ENCODE measurements at places on chromosomes 16 and 17. TPM values are rescaled to one million over a fixed set of nuclear protein-coding genes. Genes with fewer than 3 reads are reported as not detected.

The CCDC57 gene
- 28.4 TPM for total RNA-seq

The C16orf86 gene
- total RNA-seq: 2.5 TPM

The MLKL gene
- total RNA-seq: 1.6 TPM

The CARD14 gene
- 0.46 TPM for total RNA-seq

The TEDC2 gene
- total RNA-seq: 6.5 TPM

The THAP11 gene
- 23.8 TPM for total RNA-seq

The MT1A gene
- not detected for total RNA-seq

The AATK gene
- 17.8 TPM for total RNA-seq

The ABCC1 gene
- total RNA-seq: 11.1 TPM

The KRT9 gene
- not detected for total RNA-seq

The TNS4 gene
- total RNA-seq: not detected

The GNG13 gene
- total RNA-seq: not detected

The RAP1GAP2 gene
- 28.4 TPM for total RNA-seq

The MYH1 gene
- total RNA-seq: not detected

The KAT7 gene
- total RNA-seq: 59.3 TPM

The DHODH gene
- total RNA-seq: 3.9 TPM

The TUBD1 gene
- 8.5 TPM for total RNA-seq

The KRTAP4-6 gene
- total RNA-seq: not detected

The TRIM72 gene
- total RNA-seq: 0.69 TPM

The SPATA32 gene
- not detected for total RNA-seq

The EMP2 gene
- 6.0 TPM for total RNA-seq

The COX10 gene
- total RNA-seq: 20.1 TPM

The HSD3B7 gene
- total RNA-seq: 3.5 TPM

The PTX4 gene
- total RNA-seq: 0.23 TPM

The ZNF597 gene
- 4.6 TPM for total RNA-seq

The HOXB8 gene
- total RNA-seq: not detected
